ENCODE measurements at places on chromosomes 12 and 14.

DNA sequence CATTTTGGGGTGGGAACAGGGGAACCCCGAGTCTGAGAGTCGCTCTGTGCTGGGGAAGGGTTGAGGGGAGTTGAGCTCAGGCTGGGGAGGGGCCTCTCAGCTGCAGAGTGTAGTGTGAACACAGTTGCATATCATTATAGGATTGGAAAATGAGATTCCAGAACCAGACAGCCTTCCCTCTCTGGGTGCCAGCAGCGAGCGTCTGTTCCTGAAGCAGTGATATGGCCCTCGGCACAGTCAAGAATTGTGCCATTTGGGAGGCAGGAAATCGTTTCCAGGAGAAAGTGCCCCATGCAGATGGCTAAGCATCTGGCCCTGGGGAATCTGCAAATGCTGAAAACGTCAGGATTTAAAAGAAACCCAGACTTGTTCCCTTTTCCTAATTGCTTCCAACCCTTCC, 70.4 kb upstream of the SFSWAP start:
- no peak for DNase-seq

- no peak for DNase-seq
Observed at GRCh38 chr12:52945389-52946232, 3.3 kb upstream of the KRT18 start.

- no peak for DNase-seq
Observed at GRCh38 chr14:95756127-95756526, 42.2 kb upstream of the TCL1A start.

DNA sequence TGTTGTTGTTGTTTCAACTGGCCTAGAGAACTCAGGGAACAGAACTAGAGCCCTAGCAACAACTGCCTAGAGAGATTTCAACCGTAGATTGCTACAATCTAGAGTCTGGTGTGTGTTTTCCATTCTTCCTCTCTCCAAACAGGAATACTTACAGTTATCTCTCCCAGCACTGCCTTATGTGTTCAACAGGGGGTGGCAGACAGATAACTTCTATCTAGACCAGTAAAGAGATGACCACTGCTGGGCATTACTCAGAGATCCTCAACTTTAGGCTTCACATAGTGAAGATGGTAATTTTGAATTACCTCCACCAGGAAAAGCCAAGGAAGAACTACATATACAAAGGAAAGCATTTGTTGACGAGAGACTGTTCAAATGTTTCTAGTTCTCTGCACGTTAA, 4.8 kb downstream of the TXNDC16 start:
- DNase-seq = no peak

DNA sequence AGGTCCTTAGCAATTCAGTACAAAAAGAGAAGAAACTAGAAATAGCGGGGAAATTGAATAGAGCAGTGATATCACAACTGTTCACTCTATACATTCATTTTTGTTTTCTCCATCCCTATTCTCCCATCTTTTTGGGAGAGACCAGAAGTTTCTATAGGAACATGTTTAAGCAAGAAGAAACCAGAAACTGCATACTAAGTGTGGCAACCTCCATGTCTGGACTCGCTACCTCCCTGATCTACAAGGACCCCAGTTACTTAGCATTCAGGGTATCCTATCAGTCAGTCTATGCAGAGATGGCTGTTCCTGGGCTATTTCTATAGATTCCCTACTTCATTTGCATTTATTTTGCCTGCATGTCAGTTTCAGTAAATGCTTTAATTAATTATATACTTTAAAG, 178.6 kb downstream of the PHLDA1 start:
- no peak for DNase-seq
